Dermis microvascular lymphatic vessel endothelial cell (primary cell): ENCODE measurements at places on chromosomes 1 and 21. TPM values are rescaled to one million over a fixed set of nuclear protein-coding genes. Genes with fewer than 3 reads are reported as not detected.

DNA sequence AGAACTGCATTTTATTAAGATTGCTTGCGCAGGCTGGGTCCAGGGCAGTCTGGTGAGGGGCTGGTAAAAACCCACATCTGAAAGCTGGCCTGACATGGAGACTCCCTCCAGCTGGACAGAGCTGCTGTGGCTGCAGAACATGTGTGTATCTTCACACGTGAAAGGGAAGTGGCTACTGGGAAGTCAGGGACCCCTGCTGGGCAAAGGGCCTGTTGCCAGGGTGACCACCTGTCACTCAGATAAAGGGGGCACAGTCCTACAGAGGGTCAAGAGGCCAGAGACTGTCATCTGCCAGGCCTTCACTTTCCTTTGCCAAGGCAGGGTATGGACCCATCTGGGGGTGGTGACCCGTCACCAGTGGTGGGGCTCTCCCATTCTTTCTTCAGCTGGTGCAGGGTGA, 17.5 kb downstream of the NKAIN1 start:
- no peak for DNase-seq

DNA sequence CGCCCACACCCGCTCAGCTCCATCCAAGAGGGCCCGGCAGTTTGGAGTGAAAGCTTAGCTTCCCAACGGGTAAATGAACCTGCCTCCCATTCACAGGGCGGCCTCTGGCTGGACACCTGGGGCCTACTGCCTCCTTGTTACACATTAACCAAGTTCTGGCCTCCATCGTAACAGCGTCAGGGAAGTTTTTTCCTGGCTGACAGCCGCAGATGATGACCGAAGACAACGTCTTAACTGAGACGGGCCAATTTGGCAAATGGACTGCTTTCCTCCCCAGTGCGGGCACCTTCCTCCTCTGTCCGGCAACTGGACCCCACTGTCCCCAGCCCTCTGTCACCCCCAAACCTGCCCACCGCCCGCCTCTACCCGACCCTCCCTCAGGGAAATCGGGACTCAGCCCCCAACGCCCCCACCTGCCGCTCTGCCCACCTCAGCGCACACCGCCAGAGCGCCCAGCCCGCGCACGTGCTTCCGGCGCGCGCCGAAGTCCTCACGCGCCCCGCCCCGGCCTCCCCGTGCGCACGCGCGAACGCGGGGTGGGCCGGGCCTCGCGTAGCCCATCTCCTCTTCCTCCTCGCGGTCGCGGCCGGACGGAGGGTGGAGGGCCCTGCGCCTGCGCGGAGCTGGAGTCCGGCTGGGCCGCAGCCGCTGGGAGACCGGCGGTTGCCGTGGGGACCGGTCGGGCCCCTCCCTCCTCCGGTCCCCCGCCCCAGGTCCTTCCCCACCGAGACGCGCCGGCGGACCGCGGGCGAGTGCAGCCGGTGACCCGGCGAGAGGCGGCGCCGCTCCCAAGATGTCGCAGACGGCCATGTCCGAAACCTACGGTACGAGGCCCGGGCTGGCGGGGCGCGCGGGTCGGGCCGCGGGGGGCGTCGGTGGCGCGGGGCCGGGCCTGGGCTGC, at the start of gene RAB4A:
TSS of gene RAB4A (plus strand) at position 565 of the 901 bp plus-strand sequence. CDS start at position 794, 229 bp downstream.
- peak; percentile 69 for DNase-seq

- DNase-seq: no peak
Observed at GRCh38 chr1:30969903-30970302, 61.3 kb upstream of the SDC3 start.

- DNase-seq: peak; percentile 30
Observed at GRCh38 chr1:1325288-1326074, 879 bp downstream of the CPTP start.

- DNase-seq: no peak
Observed at GRCh38 chr1:98382986-98383740, 278.4 kb upstream of the SNX7 start.

GRCh38 chr1:232655746-232656085, 25.8 kb upstream of the SIPA1L2 start:
- no peak for DNase-seq

GRCh38 chr1:20259646-20260045, 31.0 kb upstream of the VWA5B1 start:
- DNase-seq: no peak

DNA sequence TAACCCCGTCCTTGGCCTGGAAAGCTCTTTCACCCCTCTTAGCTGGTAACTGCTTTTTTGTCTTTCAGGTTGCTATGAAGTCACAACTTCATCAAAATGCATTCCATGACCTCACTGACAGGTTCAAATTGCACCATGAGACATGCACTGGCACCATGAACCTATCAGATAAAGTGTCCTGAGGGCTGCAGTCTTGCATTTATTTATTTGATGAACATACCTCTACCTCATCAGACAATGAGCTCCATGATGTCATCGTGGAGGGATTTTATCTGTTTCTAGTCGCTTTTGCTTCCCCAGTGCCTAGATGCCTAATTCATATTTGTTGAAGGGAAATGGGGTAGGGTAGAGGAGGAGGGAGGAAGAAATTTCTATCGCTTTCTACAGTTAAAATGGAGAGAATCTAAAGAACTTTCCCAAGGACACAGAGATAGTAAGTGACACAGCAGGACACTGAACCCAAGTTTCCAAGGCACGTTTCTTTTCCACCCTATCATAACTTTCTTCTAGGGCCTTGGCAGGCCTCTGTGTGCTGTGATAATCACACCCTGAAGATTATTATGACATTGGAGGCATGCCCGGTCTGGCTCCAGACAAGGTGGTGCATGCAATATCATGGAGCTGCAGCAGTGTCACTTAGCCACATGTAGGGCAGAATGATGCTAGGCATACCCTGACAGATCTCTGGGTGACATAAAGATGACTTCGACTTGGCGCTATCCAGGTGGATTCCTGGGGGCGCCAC, 69.5 kb downstream of the CD58 start:
- no peak for DNase-seq

DNA sequence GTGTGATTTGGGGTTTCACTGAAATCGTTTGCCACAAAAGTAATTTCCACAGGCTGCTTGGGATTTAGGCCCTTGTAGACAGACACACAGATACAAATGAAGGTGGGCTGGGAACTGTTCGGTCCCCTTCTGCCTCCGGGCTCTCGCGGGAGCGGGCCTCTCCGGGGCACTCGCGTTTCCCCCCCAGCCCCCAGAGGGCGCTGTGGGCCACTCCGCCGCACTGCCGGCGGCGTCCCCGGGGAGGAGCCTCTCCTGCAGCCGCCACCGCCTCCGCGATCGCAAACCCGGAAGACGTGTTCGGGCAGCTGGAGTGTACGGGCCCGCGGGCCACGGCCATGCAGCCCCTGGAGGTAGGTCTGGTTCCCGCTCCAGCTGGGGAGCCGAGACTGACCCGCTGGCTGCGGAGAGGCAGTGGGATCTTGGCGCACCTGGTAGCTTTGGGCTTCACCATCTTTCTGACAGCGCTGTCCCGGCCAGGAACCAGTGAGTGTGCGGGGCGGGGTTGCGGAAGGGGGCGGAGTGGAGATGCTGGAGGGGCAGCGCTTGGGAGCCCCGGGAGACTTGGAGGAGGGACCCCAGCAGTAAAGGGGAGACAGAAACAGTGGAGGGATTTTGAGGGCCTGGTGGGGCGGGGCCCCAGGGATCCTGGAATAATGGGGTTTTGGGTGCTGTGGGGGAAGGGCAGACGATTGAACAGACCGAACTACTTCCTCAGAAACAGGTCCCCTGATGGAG, at the start of gene CYB561D1:
TSS of gene CYB561D1 (plus strand) at position 290 of the 735 bp plus-strand sequence. CDS start at position 336, 46 bp downstream.
- DNase-seq: peak; percentile 61

DNA sequence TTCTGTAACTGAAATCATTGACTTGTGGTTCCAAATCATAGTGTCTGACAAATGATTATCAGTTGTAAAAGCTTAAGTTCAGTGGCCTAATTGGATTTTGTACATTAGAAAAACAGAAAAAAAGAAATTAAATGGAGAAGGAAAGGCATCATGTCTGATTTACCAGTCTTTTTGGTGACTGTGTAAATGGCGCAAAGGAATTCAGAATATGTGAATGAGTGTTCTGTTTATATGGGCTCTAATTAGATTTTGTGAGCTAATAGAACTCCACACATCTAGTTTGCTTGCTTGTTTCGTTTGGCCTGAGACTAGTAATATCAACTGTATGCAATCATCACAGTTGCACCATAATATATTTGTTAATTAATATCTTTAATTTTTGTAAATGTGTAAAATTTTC, 151.7 kb downstream of the PLA2G4A start:
- no peak for DNase-seq

GRCh38 chr1:217907504-217907903, 276.4 kb downstream of the SPATA17 start:
- no peak for DNase-seq

GRCh38 chr21:43956670-43957035, 55.5 kb upstream of the TRAPPC10 start:
- DNase-seq: peak; percentile 36

DNA sequence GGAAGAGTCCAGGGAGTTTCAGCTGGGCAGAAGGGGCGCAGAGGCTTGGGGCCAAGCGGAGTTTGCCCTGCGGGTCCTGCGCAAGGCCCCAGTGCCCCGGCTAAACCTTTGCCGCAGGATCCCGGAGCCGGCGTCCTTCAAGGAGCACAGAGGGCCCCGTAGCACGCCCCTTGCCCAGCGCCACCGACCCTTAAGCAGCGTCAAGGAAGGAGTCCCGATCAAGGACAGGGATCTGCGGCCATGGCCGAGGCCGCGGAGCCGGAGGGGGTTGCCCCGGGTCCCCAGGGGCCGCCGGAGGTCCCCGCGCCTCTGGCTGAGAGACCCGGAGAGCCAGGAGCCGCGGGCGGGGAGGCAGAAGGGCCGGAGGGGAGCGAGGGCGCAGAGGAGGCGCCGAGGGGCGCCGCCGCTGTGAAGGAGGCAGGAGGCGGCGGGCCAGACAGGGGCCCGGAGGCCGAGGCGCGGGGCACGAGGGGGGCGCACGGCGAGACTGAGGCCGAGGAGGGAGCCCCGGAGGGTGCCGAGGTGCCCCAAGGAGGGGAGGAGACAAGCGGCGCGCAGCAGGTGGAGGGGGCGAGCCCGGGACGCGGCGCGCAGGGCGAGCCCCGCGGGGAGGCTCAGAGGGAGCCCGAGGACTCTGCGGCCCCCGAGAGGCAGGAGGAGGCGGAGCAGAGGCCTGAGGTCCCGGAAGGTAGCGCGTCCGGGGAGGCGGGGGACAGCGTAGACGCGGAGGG, 520 bp downstream of the CLIC6 start:
- no peak for DNase-seq

- DNase-seq: no peak
Observed at GRCh38 chr1:205950826-205951549, 7.7 kb upstream of the SLC26A9 start.

DNA sequence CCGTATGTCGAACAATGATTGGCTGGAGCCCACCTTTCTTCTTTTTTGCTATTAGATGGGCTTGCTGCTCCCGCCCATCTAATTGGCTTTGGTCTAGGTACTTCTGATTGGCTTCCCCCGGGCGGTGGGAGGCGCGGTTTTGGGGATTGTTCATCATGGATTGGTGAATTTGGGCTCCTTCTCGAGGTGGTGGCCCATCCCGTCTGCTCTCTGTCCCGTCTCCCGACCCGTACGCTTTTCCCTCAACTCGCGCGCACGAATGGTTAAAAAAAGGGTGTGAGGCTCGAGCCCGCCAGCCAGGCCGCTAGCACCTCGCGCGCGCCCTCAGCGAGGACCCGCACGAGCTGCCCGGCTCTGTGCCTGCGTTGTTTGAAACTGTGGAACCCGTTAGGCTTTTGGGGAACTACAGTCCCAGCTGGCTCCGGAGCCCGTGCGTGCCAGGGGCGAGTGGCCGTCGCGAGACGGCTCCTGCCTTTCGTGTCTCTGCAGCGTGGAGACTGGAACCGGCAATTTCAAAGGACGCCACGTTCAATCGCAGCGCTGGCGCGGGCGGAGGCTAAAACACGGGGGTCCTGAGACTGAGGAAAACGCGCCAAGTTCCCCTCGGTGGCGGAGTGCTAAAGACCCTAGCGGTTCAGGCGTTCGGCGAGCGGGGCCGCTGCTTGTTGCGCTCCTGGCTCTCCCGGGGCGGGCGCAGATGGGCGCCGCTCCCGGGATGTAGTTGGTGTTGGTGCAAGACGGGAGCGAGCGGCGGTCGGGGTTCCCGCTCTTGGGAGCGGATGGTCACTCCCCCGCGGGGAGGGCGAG, at the start of gene USP1:
TSS of gene USP1 (plus strand) at position 584 of the 807 bp plus-strand sequence. CDS start 2,819 bp downstream, outside the sequence.
- DNase-seq: peak; percentile 99

- DNase-seq: peak; percentile 68
Observed at GRCh38 chr1:32413507-32414185, 19.4 kb upstream of the BSDC1 start.

- no peak for DNase-seq
Observed at GRCh38 chr1:6292102-6292501, 31.2 kb upstream of the GPR153 start.

GRCh38 chr1:29197590-29197924, 15.9 kb upstream of the SRSF4 start:
- DNase-seq: peak; percentile 59

- DNase-seq: peak; percentile 17
Observed at GRCh38 chr1:160637821-160638539, 8.9 kb downstream of the SLAMF1 start.

- peak; percentile 63 for DNase-seq
Observed at GRCh38 chr1:41341772-41342562, 19.3 kb upstream of the FOXO6 start.

DNA sequence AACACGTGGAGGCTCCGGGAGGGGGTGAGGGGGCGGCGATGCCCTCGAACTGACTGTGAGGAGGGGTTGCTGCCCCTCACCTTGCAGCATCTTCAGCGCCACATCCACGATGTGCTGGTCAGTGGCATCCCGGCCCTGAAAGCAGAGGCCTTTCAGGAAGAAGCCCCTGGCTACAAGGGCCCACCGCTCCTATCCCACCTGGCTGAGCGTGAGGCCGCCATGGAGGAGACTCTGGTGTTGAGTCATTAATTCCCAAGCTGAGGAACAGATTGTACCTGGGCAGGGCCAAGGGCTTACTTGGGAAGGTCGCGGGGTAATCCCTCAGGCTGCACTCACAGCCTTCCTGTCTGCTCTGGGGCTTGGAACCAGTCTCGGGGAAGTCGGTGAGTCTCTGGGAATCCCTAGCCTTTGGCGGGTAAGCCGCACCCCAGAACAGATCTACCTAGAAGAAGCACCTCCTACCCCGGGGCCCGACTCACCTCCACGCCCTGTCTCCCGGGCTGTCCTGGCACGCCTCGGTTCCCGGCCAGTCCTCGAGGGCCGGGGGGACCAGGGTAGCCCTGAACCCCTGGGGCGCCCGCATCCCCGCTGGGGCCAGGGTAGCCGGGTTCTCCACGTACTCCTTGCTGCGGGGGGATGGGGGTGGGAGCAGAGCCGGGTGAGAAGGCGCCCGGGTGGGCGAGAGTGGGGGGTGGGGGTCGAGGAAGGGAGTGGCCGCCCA, 13.9 kb downstream of the COL9A2 start:
- no peak for DNase-seq

GRCh38 chr1:29322861-29323585, 86.7 kb downstream of the PTPRU start:
- DNase-seq: no peak

The GBP6 gene
- total RNA-seq: not detected in 2 replicates

The SELP gene
- 0.13 and 8.2 TPM in 2 replicates for total RNA-seq

The LCE1E gene
- not detected in 2 replicates for total RNA-seq

The ADAMTS5 gene
- 0.39 and 1.4 TPM in 2 replicates for total RNA-seq

The SLC45A1 gene
- 0.51 and 1.1 TPM in 2 replicates for total RNA-seq

The TMEM61 gene
- total RNA-seq: under 0.01 and 0.25 TPM in 2 replicates

The PTPRU gene
- 2.4 and 3.1 TPM in 2 replicates for total RNA-seq

The TRNP1 gene
- total RNA-seq: 1.4 and 3.1 TPM in 2 replicates

The ALDH9A1 gene
- total RNA-seq: 87.9 and 90.4 TPM in 2 replicates

The FMO3 gene
- under 0.01 and 0.13 TPM in 2 replicates for total RNA-seq

The NUAK2 gene
- 3.1 and 3.5 TPM in 2 replicates for total RNA-seq

The HIVEP3 gene
- 0.77 and 1.4 TPM in 2 replicates for total RNA-seq
